Activated T-helper 17 cell treated with anti-CD3 and anti-CD28 coated beads, Interleukin-2, amount 50 U/mL, for 72 hours (primary cell): ENCODE measurements at places on chromosomes 6 and 20. TPM values are rescaled to one million over a fixed set of nuclear protein-coding genes. Genes with fewer than 3 reads are reported as not detected.
A peak's percentile ranks its signal among the peaks of the same experiment; 100 is the strongest.

The OR2H1 gene
- not detected for total RNA-seq

The FAM162B gene
- total RNA-seq = not detected

The RIPPLY2 gene
- total RNA-seq = not detected

The VNN1 gene
- not detected for total RNA-seq

- no peak for ATAC-seq
Observed at GRCh38 chr20:15610787-15611186, 962.5 kb downstream of the KIF16B start.

- ATAC-seq = no peak
Observed at GRCh38 chr6:89073014-89073620, 7.4 kb upstream of the PNRC1 start.

DNA sequence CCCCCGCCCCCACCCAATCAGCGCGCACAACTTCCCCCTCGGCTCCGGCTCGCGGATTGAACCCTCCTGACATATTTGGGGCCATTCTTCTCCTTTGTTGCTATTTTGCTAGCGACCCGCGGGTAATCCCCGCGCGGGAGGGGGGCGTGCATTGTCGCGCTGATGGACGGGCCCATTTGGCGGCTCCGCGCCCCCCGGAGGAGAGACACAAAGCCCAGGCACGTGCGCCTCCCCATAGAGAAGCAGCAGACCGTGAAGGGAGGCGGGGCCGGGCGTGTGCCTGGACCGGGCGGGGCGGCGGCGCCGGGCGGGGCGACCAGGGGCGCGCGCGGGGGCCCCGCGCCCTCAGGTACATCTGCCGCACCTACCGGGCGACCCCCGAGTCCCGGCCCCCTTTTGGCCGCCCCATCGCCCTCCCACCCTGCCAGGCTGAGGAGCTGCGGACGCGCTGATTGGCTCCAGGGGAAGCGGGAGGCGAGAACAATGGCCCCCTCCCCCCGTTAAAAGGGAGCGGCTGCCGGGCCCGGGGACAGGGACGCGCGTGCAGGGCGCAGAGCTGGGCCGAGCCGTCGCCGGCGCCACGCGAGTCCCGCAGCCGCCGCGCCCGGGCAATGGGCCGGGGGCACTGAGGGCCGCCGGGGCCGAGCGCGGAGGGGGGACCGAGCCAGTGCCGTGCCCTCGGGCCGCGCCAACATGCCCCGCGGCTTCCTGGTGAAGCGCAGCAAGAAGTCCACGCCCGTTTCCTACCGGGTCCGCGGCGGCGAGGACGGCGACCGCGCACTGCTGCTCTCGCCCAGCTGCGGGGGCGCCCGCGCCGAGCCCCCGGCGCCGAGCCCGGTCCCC is at the start of gene INSM1:
Gene INSM1 (plus strand): TSS at position 530 of the 843 bp plus-strand sequence. CDS start 164 bp downstream, at position 694.
- ATAC-seq = peak; percentile 15

DNA sequence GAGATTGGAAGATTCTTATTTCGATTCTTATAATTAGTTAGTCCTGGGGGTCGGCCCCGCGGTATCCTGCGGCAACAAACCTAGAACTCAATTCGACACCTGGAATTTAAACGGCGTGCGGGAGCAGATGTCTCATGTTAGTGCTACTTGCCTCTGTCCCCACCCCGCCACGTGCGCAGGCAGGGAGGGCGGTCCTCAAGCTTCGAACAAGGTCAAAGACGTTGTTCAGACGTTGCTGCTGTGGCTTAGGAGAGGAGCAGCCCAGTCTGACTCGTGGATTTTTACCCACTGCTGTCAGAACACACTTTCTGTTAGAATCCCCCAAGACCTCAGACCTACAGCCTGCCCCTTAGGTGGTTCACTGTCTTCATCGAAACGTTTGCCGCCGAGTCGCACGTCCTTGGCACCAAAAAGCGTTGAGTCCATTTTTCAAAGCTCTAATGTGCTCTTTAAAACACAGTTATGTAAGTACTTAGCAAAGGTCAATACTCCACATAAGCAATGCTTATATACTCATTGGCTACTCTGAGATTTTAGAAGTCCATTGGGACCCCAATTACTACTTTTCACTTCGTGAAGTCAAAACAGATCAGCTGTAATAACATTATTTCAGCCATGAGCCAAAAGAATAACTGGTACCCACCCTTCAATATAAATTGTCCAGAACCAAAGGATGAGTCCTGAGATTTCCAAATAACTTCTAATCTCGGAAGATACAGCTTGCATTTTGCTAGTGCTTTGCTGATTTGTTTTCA is 2.7 kb upstream of the C6orf62 start:
- ATAC-seq = peak; percentile 71

- peak; percentile 90 for ATAC-seq
Observed at GRCh38 chr6:33579828-33580714, at the start of gene BAK1. BAK1 (minus strand) TSS chr6:33580276; CDS start chr6:33577604, 2,672 bp downstream.

- no peak for ATAC-seq
Observed at GRCh38 chr20:5146099-5146668, 19.4 kb downstream of the CDS2 start.

GRCh38 chr20:50224531-50225255 is 34.1 kb downstream of the CEBPB start:
- no peak for ATAC-seq

DNA sequence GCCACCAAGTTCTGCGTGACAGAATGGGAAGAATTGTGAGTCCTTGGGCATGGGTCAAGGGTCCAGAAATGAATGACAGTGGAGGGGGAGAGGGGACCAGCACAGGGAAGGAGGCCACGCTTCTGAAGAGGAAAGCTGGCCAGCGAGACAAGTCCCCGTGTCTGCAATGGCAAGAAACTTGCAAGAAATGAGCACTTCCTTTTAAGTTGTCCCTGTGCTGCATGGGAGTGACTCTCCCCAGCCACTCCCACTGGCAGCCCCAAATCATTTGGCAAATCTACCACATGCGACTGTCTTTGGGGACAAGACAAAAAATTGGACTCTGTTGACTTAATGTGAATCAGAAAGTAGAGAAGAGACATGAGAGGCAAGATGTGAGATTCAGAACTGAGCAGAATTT is 242.2 kb upstream of the RREB1 start:
- ATAC-seq = no peak
